ENCODE measurements at places on chromosomes 6 and 20. TPM values are rescaled to one million over a fixed set of nuclear protein-coding genes. Genes with fewer than 3 reads are reported as not detected.
A peak's percentile ranks its signal among the peaks of the same experiment; 100 is the strongest.

- DNase-seq: no peak
Measured at GRCh38 chr6:131823276-131823902, 15.6 kb downstream of the ENPP1 start.

Gene TREM2
- not detected for total RNA-seq

- peak; percentile 45 for DNase-seq
Measured at GRCh38 chr6:134175532-134176263, 123.3 kb upstream of the SLC2A12 start.

DNA sequence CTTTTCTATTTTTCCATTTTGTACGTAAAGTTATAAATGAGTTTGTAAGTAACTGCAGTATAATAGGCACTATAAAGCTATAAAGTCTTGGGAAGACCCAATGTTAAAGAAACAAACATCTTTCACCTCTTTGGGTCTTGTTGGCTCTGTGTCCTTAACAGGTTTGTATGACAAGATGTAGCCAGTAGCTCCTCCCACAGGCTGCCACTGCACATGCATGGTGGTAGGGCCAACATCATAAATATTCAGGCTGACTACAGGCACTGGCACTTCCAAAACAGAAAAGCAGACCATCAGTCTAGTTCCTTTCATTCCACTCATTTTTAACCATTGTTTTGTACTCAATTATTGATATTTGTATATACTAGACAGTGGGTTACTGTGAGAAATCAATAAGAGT is 59.9 kb downstream of the COL12A1 start:
- DNase-seq: no peak

Gene POM121L2
- total RNA-seq: not detected

DNA sequence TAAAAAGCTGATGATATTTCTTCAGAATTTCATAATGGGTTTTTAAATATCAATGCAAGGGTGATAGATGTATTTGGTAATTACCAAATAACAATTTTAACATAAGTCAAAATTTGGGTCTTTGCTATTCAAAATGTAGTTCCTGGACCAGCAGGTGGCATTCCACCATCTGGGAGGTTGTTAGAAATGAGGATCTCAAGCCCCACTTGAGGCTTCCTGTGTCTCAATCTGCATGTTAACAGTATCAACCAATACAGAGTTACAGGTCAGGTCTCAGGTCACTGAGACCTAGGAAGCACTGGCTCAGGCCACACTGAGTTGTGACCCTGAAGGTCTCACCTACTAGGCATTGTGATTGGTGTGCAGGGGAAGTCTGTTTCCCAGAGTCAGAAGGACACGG is 57.2 kb upstream of the MTRF1L start:
- no peak for DNase-seq

Gene SYCP2L
- total RNA-seq: 0.47 TPM

Gene IL17F
- not detected for total RNA-seq

DNA sequence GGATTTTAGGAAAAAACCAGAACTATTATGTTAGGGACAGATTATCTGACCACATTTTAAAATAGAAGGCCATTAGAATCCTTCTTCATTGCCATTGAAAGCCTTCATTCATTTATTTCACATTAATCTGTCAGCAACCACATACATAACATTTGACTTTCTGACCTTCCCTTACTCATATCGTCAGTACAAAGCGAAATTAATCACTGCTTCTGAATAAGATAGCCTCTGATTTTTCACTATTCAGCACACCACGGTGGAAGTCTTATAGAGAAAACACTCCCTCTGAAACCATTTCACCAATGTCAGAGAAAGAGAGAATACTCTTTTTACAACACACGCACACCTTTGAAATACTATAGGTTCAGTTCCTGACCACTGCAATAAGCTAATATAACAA is 442.5 kb upstream of the ID4 start:
- no peak for DNase-seq

Gene EDN3
- total RNA-seq: not detected

Measured in omental fat pad (tissue), 4 donors.